Activated T-cell treated with anti-CD3 and anti-CD28 coated beads, Interleukin-2, amount 50 U/mL, for 72 hours (primary cell): ENCODE measurements at places on chromosomes 2 and 18.

DNA sequence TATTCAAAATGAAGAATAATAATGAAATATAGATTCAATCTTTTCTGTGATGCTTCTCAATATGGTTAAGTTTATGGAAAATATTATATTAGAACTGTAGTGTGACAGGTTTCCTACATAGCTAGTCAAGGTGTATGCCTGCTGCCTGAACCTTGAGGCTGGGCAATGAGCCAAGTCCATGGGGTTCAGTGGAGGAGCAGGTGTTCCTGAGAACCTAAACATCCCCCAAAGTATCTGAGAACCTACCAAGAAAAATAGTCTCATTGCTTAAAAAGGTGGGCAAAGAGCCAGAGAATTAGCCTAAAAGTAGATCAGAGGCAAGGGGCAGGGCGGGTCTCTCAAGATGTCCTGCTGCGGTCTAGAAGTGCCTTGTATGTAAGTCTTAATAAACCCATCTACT is 185.9 kb upstream of the SPHKAP start:
- DNase-seq: no peak

GRCh38 chr2:202122980-202123720 is 50.1 kb downstream of the KIAA2012 start:
- DNase-seq: no peak

- DNase-seq: no peak
Measured at GRCh38 chr2:231383416-231384108, 11.9 kb upstream of the B3GNT7 start.

DNA sequence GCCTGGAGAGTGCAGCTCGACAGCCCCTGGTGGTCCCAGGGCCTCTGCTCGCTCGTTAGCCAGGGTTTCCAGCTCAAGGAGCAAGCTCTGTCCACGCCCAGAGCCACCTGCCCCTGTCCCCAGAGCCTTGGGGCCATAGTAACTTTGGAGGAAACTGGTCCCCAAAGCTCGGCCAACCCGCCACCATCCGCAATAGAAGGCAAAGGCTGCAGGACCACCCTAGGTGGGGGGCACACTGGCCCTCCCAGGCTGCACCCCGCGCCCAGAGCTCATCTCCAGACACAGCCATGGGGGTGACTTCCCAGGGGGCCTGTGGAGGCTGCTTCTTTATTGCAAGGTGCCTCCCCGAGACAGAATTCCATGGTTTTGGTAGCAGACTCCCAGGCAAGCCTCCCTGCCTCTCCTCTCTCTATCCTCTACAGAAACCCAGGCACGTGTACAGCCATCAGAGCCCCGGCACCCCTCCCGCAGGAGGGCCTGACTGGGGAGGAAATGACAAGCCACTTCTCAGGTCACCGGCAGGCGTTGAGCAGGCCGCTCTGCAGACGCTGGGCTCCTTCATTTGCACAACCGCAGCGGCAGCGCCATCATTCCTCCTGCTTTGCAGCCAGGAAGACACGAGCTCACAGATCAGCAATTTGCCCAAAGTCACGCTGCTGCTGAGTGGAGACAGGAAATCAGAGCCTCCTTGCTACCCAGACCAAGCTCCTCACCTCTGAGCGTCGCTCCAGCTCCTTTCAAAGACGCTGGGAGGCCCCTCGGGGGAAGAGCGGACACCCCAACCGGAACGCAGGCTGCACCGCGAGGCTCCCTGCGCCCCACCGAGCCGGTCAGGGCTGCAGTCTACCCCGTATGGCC is 80.2 kb downstream of the NDUFA10 start:
- peak; percentile 19 for DNase-seq

DNA sequence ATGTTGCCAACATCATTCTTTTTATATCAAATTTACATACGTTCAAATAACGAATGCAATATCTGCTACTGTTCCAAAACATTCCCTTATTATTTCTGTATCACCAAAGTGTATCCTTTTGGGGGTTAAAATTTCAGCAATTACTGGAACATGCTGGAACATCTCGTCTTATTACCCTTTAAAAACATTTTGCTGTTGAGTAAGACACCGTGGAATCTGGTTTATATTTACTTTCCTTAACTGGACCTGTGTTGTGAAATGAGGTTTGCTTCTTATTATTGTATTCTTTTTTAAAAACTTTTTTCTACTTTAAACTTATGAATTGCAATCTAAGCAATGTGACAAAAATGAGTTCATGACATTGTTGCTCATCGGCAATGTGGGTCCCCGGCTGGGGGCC is 87.4 kb upstream of the PTPRM start:
- DNase-seq: no peak

GRCh38 chr2:229675569-229675968 is 38.8 kb downstream of the DNER start:
- DNase-seq: no peak

GRCh38 chr2:206970589-206971360 is 31.5 kb downstream of the CPO start:
- no peak for DNase-seq

DNA sequence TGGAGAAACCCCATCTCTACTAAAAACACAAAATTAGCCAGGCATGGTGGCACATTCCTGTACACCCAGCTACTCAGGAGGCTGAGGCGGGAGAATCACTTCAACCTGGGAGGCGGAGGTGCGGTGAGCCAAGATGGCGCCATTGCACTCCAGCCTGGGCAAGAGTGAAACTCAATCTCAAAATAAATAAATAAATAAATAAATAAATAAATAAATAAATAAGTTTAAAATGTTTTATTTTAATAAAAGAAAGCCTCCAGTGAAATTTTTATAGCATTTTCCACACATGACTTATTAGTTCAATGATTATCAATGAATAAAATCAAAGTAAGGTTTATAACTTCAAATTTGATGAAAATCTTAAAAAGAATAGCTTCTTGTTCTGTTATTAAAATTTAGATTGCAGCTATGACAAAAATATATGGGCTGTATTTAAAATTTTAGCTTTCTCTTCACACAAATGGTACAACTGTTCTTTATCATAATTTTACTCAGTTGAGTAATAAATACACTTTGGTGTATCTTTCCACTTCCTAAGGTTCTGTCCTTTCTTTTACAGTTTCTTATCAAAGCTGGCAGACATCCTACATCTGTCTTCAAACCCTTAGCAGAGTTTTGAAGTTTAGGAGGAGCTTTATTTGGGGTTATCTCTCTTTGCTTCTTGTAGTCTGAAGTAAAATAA is 78.4 kb upstream of the ZSWIM2 start:
- no peak for DNase-seq

GRCh38 chr2:17805717-17806363 is 10.4 kb upstream of the MSGN1 start:
- DNase-seq: no peak

- DNase-seq: no peak
Measured at GRCh38 chr2:10903861-10904210, 7.9 kb upstream of the KCNF1 start.

DNA sequence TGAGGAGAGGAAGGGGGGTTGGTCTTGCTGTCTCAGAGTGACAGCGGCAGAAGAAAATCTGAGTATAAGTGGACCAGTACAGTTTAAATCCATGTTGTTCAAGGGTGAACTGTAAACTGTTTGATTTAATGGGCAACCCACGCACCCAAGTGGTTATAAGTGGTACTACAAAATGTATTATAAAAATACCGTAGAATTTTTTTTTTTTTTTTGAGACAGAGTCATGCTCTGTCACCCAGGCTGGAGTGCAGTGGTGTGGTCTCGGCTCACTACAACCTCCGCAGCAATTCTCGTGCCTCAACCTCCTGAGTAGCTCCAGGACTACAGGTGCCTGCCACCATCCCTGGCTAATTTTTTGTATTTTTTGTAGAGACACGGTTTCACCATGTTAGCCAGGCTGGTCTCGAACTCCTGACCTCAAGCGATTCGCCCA is 2.1 kb upstream of the CHCHD5 start:
- DNase-seq: peak; percentile 50

DNA sequence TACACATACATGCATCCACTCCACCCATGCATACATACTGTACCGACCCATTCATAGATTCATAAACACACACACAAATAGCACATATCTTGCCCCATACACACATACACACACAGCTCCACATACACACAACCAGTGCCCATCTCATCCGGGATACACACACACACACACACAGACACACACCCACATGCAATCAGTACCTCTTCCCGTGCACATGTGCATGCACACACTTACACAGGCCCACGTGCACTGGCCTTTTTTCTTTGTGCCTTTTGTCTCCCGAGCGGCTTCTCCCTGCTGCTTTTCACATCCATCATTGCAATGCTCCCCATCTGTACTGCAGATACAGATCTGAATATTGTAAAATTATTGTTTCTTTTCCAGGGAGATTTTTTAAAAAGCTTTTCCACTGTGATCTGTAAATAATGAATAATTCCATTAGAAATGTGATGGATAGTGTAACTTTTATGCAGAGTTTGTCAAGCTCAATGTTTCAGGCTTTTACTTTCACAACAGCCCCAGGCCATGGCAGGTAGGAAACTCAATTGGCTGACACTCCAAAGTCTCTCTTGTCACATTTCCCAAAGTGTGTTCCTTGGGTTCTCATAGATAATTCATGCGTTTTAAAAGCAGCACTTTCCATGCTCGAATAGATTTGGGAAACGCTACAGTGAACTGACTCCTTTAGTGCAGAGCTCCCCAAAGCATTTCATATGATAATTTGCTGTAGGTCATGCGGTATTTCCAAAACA is 393.5 kb downstream of the CTNNA2 start:
- no peak for DNase-seq

DNA sequence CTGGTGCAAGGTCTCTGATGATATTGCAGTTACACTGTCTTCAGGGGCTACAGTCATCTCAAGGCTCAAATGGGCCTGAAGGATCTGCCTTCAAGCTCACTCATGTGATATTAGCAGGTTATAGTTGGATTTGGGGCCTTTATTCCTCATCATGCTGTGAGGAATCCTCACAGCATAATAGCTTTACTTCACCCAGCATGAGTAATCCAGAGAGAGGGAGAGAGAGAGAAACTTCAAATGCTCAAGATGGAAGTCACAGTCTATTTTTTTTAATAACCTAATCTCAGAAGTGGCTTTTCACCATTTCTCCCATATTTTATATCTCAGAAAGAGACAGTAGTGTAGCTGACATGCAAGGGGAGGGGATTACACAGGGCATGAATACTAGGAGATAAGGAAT is 658.7 kb downstream of the EPHA4 start:
- no peak for DNase-seq

GRCh38 chr18:74115046-74115445 is 32.6 kb downstream of the FBXO15 start:
- no peak for DNase-seq

DNA sequence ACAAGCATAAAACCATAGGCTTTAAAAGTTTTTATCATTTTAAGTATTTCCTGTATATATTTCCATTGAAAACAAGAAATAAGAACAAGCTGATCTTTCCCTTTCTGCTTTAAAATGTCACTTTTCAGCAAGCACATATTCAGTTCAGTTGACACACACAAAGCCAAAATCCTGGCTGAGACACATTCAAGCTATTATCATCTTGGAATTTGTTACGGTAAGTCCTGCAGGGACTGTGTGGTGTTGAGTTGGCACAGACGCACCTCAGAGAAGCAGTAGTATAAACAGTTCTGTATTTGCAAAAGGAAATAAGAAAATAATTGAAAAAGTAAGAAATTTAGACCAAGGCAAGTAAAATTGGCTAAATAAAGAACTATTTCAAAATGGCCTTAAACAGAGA is 10.4 kb upstream of the DAW1 start:
- DNase-seq: no peak

GRCh38 chr2:25587361-25587760 is 86.0 kb downstream of the DTNB start:
- peak; percentile 74 for DNase-seq

GRCh38 chr18:75607701-75608100 is 180.2 kb upstream of the SMIM21 start:
- no peak for DNase-seq

DNA sequence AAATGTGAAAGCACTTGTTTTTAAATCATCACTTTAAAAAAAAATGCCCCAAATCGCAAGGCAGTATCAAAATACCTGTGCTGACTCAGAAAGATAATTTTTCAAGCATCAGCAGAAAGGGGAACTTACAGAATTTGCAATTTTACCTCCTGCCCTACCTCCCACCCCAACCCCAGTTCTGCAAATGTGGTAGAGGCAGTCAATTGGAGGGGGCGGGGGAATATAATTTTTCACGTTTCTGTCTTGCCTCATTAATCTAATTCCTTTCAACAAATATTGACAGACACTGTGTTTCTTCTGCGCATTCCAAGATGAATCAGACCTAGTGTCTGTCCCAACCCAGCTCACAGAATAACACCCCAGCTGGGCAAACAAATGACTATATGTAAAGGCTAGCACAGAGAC is 76.8 kb downstream of the ALPK2 start:
- DNase-seq: peak; percentile 46

GRCh38 chr18:54690198-54690597 is 99.2 kb downstream of the DYNAP start:
- DNase-seq: no peak

DNA sequence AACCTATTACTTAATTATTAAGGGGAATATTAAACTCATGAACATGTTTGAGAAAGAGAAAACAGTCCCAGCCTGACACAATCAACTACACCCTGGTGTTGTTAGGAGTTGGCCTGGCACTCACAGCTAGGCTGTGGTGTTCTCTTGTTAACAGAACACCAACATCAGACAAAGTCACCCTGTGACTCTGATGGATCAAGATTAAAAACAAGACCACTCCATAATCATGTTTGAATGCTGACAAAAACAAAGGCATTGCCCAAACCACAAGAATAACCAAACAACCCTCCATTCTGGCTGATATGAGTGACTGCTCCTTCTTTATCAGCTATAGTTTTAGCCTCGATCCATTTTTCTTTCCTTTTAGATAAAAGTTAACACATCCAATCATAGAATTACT is 3.0 kb downstream of the BOLL start:
- DNase-seq: no peak

DNA sequence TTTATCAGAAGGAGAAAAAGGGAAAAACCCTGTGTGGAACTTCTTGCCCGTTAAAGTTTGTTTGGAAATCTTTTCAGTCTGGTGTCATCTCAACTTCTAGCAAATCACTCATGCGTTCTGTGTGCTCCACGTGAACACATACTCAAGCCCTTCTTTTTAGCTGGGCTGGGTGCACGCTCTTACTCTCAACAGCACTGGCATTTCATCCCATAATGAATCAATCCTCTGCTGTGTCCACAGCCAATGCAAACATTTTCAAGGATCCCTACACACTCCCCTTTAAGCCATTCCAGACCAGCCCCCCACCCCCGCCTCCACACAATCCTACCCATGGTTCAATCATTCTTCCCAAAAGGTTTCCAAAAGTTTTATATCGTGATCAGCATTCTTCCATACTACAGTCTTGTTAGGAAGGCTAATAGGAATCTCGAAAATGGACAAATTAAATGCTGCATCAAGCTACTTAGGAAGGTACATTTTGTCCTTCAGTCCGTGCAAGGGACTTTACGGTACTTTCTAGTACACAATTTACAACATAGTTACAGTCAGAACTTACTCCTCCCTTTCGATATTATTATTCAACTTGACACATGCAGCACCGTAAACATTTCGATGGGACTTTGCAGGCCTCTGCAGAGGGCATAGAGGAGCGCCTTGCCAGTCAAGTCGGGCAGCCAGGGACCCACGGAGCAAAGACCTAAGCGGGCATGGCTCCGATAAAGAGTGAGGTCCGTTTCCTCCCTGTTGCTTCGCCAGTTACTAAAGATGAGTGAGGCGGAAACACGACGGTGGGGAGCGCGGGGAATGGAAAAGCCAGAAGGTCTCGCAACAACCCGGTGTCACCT is 1.4 kb downstream of the PTGR3 start:
- no peak for DNase-seq
